ENCODE measurements at places on chromosomes 1 and 21.

GRCh38 chr1:28297826-28298225 lies 31.0 kb upstream of the MED18 start:
- no peak for DNase-seq

DNA sequence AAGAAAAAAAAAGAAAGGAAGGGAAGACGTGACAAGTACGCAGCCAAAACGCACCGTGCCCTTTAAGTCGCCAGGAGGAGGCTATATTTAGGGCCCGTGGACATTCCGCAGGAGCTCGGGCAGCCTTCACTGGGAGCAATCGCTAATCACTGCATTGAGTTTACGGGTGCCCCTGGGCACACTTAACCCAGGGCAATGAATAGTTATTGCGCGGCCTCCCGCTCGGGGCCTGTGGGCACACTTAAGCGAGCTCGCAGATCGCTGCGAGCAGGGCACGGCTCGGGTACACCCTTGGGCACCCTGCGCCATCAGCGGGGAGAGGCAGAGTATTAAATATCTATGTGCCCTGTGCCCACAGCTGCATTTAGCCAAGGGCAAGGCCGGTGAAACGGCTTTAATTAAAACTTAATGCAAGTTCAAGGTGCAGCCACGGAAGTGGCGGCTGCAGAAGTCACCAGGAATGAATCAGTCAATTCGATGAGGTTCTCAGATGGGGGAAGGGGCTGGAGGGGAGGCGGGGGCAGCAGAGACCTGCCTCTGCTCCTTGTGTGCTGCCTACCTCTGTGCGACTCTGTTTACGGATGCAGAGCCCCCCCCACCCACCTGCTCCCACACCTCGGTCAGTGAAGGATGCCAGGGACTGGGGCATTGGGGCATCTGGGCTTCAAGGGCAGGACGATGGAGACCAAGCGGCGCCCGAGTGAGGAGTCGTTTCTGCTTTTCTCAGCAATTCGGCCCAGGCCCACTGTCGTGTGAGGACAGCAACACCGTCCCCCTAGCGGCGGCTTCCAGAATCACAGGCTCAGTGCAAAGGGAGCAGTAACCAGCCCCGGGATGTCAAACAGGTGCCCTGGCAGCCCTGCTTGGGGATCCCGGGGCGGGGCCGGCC lies 51.8 kb upstream of the TARDBP start:
- DNase-seq, result peak; percentile 70

GRCh38 chr1:115139381-115139780 lies 50.1 kb upstream of the TSPAN2 start:
- DNase-seq, result no peak

DNA sequence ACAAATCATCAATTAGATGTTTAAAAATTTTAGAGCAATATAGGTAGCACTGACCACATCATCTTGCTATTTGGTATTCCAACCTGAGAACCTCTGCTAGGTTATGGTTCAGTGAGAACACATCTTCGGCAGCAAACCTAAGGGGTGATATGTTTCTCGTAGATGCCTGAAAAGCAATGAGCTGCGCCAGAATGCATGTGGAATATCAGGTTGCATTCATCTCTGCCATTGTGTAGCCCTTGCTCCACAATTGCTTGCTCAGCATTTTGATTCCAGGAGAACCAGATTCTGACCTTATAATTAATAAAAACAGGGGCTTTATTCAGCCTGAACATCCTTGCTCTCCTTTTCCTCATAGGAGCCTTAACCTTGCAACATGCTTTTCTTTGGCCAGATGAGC lies 408.1 kb downstream of the USH2A start:
- DNase-seq, result no peak

- no peak for DNase-seq
Measured at GRCh38 chr1:240115831-240116230, 24.1 kb downstream of the FMN2 start.
